ENCODE measurements at places on chromosomes 13 and 19. TPM values are rescaled to one million over a fixed set of nuclear protein-coding genes. Genes with fewer than 3 reads are reported as not detected.
A peak's percentile ranks its signal among the peaks of the same experiment; 100 is the strongest.

GFY gene
- not detected for total RNA-seq

FPR3 gene
- 2.2 TPM for total RNA-seq

ZSCAN4 gene
- not detected for total RNA-seq

RYR1 gene
- 21.1 TPM for total RNA-seq

CYP4F11 gene
- not detected for total RNA-seq

SIGLEC5 gene
- 1.4 TPM for total RNA-seq

GRCh38 chr19:47863514-47863936 is 4.5 kb downstream of the TPRX2 start:
- peak; percentile 21 for DNase-seq

- DNase-seq = peak; percentile 22
Measured at GRCh38 chr13:80363890-80364503, 23.1 kb upstream of the SPRY2 start.

- no peak for DNase-seq
Measured at GRCh38 chr13:26618726-26619125, 61.2 kb downstream of the WASF3 start.

- no peak for DNase-seq
Measured at GRCh38 chr13:39353988-39354387, 249.0 kb downstream of the LHFPL6 start.

GRCh38 chr13:45282994-45283393 is 58.0 kb downstream of the TPT1 start:
- DNase-seq = no peak

DNA sequence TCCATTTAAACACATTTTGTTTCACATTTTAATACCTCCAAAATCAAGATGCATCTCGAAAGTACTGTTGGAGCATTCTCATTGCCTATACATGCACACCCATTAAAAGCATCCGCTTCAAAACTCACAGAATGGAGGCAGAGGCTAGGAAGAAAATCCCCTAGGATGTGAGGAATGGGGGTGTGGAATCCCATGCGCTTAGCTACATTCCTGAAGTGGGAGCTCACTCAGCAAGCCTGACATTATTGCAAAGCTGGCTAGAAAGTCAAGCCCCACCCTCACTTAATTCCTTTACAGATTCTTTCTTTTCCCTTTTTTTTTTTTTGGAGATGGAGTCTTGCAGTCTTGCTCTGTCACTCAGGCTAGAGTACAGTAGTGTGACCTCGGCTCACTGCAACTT is 4.6 kb upstream of the FAM32A start:
- peak; percentile 81 for DNase-seq

DNA sequence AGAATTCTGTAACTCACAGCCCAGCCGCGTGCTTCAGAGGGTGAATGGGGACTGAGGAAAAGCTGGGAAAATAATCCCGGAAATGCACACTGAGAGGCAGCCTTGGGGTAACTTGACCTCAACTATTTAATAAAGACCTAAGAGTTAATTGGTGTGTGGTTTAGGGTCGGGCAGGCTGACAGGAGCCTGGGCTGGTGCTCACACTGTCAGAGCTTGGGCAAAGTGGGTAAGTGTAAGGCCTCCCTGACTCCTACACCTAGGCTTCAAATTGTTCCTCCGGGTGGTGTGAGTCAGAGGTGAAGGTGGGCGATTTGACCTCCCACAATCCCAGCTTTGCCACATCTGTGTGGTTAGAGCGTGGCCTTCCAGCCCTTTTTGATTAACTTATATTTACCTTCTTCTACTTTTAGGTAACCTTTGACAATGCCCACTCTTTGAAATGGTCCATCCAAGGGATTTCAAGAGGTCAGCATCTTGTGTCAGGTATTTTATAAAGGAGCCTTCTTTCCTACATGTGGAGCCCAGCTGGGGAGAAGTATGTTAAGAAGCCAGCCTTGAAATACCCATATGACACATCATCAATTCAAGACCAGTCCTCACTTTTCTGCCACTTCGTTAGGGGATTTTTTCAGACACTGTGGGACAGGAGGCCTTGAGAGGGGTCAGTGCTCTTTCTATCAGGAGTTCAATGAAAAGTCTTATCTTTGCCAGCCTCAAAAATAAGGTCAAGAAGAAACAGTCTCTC is 114.2 kb downstream of the NUFIP1 start:
- no peak for DNase-seq

DNA sequence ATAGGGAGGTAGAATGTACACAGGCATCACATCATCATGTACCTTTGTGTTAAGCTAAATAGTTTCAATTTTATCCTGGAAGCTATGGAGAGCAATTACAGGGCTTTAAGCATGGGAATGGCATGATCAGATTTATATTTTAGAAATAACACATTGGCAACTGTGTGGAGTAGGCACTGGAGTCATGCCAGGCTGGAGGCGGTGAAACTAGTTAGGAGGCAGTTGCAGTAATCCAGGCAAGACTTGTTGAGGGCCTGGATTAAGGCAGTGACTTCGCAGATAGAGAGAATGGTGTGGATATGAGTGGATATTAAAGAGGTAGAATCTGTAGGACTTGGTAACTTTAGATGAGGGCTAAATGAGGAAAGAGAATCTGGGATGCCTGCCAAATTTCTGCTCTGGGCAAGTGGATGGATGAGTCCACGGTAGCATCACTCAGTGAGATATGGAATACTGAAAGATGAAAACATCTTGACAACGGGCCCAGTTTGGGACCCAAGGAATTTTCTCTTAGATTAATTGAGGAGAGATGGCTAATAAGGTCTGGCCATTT is 506.2 kb downstream of the FGF9 start:
- no peak for DNase-seq

DNA sequence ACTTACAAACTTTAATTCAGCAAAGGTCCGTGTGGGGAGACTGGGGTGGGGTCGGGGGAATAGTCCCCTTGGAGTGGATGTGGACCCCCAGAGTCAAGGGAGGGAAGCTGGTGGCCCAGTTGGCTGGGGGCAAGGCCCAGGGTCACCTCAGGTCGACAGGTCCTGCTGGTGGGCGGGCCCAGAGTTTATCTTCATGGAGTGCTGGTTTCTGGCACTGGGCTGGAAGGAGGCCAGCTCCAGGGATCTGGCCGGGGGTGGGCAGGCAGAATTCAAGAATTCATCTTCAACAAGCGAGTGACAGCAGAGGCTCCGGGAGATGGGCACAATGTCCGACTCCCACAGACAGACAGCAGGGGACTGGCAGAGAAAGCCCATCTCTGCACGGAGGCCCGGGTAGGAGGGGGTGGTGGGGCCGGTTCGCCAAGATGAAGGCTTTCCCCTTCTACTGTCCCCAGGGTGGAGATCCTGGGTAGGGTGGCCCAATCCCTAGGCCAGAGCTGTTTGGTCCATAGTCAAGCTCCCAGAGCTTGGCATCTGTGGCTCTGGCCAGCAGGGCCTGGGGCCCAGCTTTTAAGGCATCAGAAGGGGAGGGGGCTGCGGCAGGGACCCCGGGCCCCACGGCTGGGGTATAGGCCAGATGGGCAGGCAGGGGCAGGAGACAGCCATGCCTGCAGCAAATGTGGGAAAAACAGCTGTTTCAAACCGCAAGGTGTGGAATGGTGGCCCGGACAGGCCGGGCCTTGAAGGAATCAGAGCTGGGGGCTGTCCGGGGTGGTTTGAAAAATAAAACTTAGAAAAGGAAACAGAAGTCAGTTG is 622 bp upstream of the FDX2 start:
- DNase-seq = no peak

- no peak for DNase-seq
Measured at GRCh38 chr13:113458253-113459065, 5.2 kb upstream of the ADPRHL1 start.

- DNase-seq = peak; percentile 65
Measured at GRCh38 chr19:19464339-19465098, 50.8 kb downstream of the TSSK6 start.

- DNase-seq = no peak
Measured at GRCh38 chr13:39349391-39349960, 253.5 kb downstream of the LHFPL6 start.

DNA sequence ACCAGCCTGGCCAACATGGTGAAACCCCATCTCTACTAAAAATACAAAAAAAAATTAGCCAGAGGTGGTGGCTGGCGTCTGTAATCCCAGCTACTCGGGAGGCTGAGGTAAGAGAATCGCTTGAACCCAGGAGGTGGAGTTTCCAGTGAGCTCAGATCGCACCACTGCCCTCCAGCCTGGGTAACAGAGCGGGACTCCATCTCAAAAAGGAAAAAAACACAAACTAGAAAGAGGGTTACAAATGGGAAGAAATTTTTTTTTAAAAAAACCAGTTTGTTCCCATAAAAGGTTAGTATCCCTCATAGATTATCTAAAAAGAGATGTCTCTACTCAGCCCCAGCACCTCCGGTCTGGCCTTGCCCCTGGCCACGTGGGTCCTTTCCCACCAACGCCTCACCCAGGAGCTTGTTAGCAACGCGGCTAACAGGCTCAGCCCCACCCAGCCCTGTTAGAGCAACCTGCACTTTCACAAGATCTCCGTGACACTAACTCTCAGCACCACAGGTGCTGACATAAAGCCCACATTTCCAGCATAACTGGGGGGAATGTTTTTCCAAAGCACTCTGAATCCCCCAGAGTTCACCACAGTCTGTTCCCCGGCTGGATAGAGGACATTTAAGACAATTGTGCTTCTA is 4.3 kb downstream of the DMKN start:
- no peak for DNase-seq

GRCh38 chr13:61339054-61339621 is 76.5 kb downstream of the PCDH20 start:
- no peak for DNase-seq

DNA sequence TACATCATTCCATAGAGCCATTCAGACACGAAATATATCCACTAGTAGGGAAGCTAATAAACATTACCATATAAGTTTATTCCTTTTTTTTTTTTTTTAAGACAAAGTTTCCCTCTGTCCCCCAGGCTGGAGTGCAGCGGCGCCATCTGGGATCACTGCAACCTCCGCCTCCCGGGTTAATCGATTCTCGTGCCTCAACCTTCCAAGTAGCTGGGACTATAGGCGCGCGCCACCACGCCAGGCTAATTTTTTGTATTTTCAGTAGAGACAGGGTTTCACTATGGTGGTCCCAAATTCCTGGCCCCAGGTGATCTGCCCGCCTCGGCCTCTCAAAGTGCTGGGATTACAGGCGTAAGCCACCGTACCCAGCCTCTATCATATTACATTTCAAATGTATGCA is 612 bp upstream of the ZNF154 start:
- DNase-seq = no peak

- DNase-seq = no peak
Measured at GRCh38 chr13:71090990-71091389, 776.0 kb downstream of the DACH1 start.

DNA sequence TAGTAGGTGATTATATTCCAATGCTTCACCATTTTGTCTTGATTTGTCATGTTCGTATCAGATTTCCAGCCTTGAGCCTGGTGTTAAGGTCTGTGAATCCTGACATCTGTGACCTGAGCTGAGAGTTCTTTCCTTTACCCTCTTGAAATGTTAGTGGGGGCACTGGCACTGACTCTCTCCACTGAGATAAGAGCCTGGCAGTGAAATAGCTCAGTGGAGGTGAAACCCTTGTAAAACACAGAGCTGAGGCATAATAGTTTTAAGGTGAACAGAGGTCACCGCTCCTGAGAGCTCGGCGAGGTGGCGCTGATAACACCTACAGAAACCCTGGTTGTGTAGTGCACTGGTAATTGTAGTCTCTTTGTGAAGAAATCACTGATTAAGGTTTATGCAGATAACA is 748.2 kb downstream of the DIAPH3 start:
- DNase-seq = no peak

- DNase-seq = no peak
Measured at GRCh38 chr19:1210227-1210538, 4.6 kb downstream of the STK11 start.

DNA sequence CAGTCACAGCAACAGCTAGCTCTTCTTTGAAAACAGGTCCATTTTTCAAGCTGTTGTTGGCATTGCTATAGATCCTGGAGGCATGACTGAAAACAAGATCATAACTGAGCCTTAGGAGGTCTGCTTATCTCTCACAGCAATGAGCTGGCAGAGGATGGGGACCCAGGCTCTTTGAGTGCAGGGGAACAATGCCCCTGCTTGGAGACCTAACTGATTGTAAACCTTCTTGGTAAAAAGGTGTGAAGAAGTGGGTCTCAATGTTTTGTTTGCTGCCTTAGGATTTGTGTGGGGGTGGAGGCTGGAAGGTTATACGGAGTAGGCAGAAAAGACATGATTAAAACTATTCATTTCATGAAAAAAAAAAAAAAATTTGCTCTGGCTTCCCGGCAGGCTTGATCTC is 94.6 kb downstream of the EFNB2 start:
- no peak for DNase-seq

- no peak for DNase-seq
Measured at GRCh38 chr13:36214163-36214921, at the start of gene SOHLH2. Gene SOHLH2, minus strand, starts transcription at chr13:36214556. Its CDS starts 30 bp downstream, at chr13:36214526.

DNA sequence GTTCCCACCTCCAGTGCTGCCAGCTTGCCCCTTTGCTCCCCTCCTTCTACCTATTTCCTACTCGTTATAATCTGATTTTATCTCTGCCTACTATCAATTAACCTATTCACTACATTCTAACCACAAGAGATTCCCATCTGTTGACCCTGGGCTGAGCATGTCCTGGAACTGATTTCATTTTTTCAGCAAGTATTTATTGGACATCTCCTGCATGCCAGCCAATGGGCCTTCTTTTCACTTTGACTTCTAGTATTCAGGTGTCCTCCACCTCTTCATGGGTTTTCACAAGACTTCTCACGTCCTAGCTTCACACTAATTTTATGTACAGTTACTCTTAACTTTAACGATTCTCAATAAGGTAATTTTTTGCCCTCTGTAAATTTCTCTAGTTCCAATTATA is 282.7 kb upstream of the KLHL1 start:
- no peak for DNase-seq

DNA sequence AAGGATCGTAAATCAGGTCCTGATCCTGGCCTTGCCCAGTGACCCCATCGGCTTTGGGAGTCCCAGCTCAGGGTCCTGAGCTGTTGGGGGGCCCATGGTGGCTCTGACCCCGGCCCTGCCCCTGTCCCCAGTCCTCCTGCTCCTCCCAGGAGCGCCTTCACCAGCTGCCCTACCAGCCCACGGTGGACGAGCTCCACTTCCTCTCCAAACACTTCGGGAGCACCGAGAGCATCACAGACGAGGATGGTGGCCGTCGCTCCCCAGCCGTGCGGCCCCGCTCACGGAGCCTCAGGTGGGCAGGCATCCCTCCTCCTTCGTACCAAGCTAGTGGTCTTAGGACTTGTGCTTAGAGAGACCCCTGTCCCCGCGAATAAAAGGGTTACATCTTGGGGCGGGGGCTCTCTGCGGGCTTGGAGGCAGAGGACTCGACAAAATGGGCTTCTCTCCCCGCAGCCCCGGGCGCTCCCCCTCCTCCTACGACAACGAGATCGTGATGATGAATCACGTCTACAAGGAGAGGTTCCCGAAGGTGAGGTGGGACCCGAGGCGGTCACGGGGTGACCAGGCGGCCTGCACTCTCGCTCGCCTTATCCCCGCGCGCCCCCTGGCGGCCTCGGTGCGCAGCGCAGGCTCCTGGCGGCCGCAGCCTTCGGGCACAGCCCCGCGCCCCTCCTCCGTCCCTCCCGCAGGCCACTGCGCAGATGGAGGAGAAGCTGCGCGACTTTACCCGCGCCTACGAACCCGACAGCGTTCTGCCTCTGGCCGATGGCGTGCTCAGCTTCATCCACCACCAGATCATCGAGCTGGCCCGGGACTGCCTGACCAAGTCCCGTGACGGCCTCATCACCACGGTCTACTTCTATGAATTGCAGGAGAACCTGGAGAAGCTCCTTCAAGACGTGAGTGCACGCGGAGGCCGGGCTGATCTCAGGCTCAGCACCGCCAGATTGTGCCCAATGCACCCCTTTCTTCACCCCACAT is 9.1 kb downstream of the MAST1 start:
- DNase-seq = no peak

GRCh38 chr13:76189882-76190519 is 553.9 kb downstream of the LMO7 start:
- DNase-seq = no peak
